ENCODE measurements at places on chromosomes 6 and 20.
A peak's percentile ranks its signal among the peaks of the same experiment; 100 is the strongest.

DNA sequence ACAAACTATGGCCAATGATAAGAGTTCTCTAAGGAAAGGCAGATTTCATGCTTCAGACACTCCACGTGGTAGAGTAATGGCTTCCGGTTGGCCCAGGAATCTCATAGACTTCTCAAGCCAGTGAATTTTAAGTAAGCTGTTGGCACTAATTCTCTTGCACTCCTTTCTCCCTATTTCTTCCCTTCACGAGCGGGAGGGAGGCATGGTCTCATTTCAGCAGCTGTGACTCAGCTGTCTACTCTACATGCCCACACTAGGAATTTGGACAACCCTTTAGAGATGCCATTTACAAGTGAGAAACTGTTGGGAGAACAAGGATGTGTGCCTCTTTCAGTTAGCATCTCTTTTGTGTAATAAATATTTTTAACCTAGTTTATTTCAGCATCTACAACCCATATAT lies 107.7 kb downstream of the PTPRK start:
- DNase-seq: no peak

GRCh38 chr6:167161851-167162467 lies 4.2 kb upstream of the GPR31 start:
- DNase-seq: no peak

- no peak for DNase-seq
These were observed 93.9 kb upstream of the HDAC2 start for GRCh38 chr6:114064862-114065261.

- no peak for DNase-seq
These were observed 36.0 kb downstream of the ATXN1 start for GRCh38 chr6:16725145-16725864.

DNA sequence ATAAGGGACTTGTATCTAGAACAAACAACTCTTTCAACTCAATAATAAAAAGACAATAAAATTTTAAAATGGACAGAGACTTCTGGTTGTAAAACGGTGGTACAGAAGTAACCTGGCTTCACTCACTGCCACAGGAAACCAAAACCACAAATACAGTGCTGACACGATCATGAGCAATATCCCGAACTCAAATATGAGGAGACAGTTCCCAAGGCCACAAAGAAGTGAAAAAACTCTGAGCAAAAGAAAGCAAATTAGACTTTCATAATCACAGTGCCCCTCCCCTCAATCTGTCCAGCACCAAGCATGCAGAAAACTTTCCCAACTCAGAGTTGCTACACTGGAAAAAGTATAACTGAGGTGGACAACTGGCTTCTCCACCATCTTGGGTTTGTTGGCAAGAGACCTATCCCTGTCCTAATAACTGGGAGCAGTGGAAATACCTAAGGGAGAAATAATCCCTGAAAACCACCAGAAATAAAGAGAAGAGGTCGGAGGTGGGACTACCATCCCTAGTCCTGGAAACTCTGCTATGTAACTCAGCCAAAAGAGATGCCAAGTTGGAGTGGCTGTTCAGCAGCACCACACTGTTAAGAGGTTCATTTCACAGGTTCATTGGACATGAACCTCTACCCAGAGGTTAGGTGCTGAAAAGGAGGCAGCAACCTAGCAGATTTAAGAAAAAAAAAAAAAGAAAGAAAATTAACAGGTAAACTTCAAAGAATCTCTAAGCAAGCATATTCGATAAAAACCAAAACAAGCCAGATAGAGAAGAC lies 55.5 kb downstream of the REV3L start:
- DNase-seq: no peak

DNA sequence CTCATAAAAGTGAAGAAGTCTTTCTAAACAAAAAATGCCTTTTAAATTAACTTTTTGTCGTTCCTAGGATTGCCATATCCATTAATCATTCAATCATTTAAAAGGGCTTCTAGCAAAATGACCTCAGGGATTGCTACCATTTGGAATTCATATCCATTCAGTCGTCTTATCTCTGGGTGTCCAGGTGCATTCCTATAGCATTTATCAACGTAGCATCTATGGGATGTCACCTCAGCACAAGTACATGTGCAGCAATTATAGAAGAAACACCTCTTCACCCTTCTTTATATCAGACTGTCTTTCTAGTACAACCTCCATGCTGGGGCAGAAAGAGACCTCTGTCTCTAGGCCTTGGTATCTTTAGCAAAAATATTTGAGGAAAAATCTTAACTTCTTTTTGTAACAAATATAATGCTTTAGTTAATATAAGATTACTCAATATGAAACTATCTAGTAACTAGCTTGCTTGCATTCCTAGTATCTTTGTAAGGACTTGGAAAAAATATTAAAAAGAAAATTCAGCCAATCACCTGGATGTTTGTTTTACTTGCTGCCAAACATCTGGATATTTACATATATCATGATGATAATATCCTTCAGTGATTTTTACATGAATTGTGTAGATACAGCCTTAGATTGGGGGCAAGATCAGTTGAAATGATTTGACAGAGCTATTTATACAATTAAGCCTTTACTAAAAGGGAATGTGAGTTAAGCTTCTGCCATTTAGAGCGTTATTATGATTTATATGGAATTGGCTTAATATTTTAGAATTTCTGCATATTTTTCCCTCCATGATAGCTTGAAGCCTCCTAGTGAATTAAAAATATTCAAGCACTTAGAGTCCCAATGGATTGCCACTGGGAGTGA lies 356.8 kb downstream of the HDGFL1 start:
- no peak for DNase-seq

GRCh38 chr20:58293453-58293852 lies 16.1 kb upstream of the RAB22A start:
- DNase-seq: no peak

DNA sequence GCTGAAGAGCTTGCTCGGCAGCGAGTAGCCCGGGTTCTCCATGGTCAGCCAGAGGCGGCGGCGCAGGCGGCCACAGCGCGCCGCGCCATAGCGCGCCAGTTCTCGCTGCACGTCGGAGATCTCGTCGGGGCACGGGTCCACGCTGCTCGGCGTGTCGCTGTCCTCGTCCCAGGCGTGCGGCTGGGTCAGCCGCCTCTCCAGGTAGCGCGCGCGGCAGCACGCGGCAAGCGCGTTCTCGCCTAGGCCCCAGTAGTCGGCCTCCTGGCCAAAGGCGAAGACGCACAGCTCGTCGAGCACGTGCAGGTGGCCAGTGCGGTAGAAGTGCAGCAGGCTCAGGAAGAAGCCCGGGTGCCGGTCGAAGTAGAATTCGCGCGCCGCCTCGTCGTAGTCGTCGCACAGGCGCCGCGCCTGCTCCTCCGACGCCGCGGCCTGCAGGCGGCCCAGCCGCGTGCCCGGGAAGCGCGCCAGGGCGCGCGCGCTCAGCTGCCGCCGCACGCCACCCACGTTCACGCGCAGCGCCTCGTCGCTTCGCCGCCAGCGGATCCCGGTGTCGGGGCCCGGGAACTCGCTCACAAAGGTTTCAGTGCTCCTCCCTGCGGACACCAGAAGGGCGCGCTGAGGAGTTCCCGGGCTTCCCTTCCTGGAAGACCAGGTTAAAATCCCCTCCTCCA lies 2.7 kb downstream of the KCNS1 start:
- DNase-seq: no peak

DNA sequence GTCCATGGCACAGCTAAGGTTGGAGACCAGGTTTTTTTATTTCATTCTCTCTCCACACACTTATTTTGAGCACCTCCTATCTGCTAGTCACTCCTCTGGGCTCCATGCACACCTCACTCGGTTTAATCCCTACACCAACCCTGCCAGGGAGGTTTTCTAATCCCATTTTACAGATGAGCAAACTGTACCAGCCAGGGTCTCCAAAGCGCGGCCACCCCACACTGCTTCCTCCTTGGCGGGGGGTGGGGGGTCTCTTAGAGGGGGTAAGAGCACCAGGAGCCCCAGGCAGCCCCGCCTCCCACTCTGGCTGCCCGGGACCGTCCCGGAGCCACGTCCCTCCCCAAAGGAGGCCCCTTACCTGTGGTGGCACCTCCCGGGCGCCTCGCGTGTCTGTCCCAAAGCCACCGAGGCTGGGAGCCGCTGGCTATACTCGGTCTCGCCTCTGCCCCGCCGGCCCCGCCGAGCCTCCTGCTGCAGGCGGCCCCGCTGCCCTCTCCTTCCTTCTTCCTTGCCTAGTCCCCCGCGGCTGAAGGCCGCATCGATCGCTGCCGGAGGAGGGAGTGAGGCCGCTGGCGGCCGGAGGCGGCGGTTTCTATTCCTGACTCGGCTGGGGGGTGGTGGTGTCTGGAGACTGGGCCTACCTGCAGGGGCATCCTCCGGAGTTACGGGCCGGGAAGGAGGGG lies at the start of gene KCNS1:
TSS of gene KCNS1 (minus strand) at position 565 of the 683 bp plus-strand sequence. CDS start 1,891 bp downstream, outside the sequence.
- no peak for DNase-seq

- DNase-seq: no peak
These were observed 105.6 kb downstream of the ZDHHC14 start for GRCh38 chr6:157486572-157486971.

- DNase-seq: no peak
These were observed 684 bp upstream of the DNAH8 start for GRCh38 chr6:38714239-38715015.

DNA sequence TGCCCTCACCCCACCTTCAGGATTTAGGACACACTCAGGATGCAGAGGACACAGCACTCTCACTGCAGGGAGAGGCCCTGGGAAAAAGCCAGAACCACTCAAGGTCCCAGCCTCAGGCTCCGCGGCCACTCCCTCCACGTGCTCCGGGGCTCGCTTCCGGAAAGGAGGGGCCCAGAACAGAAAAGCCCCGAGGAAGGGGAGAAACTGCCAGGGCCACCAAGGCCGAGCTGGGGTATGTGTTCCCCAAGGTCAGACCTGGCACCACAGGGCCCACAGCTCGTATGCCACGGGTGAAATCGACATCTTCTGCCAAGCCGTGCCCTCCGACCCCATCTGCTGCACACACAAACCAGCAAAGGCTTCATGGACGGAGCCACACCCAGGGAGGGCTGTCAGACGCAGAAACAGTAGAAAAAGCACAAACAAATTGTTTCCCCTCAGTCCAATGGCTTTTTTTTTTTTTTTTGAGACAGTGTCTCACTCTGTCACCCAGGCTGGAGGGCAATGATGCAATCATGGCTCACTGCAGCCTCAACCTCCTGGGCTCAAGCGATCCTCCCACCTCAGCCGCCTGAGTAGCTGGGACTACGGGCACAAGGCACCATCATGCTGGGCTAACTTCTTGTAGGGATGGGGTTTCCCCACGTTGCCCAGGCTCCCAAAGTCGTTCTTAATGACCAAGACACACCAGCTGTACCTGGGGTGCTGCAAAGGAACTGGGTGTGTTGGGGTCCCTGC lies 33.4 kb downstream of the SLC2A4RG start:
- DNase-seq: peak; percentile 64

- no peak for DNase-seq
These were observed 30.9 kb upstream of the RAB23 start for GRCh38 chr6:57252975-57253374.

- no peak for DNase-seq
These were observed 45.8 kb upstream of the SLCO4A1 start for GRCh38 chr20:62596486-62596885.

DNA sequence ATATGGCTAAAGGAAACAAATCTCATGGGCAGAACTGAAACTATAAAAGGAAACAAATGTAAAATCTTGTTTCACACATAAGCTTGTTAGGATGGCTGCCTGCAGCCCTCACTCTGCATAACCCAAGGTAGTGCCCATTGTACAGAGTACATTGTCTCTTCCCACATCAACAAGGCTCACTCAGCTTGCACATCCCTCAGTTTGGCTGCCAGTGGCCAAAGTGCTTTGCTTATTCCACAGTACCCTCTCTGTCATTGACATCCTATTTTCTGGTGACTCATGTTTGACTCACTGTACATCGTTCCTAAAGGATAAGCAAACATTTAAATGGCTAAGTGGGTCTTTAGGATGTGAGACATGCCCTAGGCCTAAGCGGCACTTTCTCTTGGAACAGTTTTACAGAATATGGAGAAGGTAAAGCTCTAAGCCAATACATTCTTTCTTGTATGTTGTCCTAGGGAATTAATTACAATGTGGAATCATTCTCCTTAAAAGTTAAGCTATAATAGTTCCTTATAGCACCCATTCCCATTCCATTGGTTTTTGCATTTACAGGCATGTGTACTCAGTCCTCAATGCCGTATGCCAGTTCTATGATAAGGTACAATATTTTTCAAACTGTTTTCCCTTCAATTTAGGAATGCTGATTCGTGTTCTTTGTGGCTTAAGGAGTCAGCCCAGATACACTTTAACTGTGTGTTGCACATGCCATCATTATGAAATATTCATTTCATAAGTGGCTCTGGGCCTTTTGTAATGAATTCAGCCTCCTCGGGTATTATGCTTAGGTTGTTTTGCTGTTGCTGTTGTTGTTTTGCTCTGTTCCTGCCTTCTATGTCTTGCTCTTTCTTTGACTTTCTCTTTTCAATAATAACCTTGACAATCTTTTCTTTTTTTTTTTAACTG lies 5.5 kb downstream of the ANKEF1 start:
- DNase-seq: no peak

- DNase-seq: no peak
These were observed 496.0 kb upstream of the MARCKS start for GRCh38 chr6:113361014-113361645.

- DNase-seq: no peak
These were observed 336.2 kb downstream of the CDKAL1 start for GRCh38 chr6:20870493-20870892.

GRCh38 chr6:64084185-64084663 lies 448.6 kb downstream of the PHF3 start:
- DNase-seq: no peak

DNA sequence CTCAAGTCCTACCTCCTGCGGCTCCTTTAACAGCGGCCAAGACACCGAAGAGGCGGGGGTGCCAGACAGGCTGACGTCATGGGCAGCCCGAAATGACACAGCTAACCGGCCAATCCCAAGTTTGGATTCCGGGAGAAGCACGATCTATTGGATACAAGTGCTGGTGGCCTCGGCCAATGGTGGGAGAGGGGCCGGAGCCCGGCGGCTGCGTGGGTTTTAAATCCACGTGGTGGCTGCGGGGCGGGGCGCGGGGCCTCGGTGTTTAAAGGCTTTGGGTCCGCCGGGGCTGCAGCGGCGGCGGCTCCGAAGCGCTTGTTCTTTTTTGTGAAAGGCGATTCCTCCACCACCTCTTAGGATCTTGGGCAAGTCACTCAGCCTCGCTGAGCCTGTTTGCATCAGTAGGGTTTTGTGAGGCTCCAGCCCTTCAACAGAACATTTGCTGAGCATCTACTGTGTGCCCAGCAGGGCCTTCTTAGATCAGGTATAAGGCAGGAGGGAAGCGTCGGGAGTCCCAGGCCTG lies 8.7 kb upstream of the PMEPA1 start:
- DNase-seq: peak; percentile 99

- no peak for DNase-seq
These were observed 5.1 kb downstream of the BEND3 start for GRCh38 chr6:107110200-107110599.

- no peak for DNase-seq
These were observed 212.3 kb upstream of the MYLIP start for GRCh38 chr6:15916581-15916980.

DNA sequence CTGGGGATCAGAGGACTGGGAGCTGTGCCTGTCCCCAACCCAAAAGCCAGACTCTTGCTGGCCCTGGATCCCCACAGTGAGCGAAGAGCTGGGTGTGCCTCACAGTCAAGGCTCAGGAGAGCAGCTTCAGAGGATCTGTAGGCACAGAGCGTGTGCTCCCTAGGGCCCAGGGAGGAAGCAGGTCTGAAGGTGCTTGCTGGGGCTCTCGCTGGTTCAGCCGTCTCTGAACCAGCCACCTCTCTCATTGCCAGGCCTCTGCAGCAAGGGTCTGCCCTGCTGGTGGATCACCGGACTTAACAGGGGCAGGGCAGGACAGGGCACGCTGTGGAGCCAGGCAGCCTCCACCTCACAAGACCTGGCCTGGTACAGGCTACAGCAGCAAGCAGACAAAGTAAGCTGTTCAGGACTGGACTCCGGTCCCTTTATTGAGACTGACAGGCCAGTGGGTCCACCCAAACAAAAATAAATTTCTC lies 13.8 kb downstream of the PCIF1 start:
- DNase-seq: no peak
